NCI-H2081 treated with DMSO at 0.1 percent for 48 hours (cell line): ENCODE measurements at places on chromosomes 2 and 18.
A peak's percentile ranks its signal among the peaks of the same experiment; 100 is the strongest.

DNA sequence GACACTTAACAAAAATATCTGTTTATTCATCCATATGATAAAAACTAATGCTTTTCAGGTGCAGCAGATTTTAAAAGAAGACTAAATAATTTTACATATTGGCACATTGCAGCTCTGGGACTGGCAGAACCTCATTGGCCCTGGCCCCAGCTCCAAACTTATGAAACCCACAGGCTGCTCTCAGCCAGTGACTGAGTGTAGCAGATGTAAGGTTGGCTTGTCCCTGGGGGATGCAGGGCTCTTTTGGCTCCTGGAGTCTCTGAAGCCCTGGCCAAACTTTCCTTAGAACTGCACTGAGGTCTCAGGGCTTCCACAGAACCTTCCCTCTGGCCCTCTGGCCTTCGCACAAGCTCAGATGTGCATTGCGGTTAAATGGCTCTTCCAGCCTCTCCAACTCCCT lies 725.0 kb upstream of the SOX11 start:
- no peak for DNase-seq

DNA sequence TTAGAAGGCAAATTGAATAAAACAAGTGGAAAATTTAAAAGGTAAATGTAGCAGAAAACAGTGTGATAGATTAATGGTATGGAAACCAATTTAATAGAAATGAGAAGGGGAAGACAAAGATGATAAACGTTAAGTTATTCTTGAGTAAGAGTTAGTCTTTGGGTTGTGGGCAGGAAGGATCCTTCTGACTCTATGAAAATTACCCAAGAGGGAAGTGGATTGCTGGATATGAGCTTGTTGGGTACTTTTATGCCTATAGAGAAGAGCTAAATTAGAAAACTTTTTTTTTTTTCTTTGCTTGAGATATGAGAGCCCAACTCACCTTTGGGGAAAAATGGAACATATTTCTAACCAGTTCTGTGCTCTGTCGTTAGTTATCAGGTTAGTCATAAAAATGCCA lies 144.0 kb downstream of the LDLRAD4 start:
- no peak for DNase-seq

DNA sequence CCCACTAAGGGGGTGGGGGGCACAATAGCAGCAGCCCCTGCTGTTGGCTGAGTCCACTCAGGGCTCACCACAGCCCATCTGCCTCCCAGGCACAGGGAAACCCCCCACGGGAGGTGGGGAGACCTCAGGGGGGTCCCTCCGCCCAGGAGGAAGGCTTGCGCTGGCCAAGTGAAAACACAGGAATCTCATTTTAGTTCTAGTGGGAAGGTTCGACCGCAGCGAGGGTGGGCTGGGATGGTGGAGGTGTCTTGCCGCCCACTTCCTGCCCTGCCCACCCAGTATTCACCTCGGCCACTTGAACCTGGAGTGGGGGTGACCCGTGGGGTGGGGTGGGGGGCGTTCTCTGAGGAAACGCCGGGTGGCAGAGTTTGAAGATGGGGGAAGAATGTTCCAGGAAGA lies 6.9 kb upstream of the BOK start:
- DNase-seq = no peak

DNA sequence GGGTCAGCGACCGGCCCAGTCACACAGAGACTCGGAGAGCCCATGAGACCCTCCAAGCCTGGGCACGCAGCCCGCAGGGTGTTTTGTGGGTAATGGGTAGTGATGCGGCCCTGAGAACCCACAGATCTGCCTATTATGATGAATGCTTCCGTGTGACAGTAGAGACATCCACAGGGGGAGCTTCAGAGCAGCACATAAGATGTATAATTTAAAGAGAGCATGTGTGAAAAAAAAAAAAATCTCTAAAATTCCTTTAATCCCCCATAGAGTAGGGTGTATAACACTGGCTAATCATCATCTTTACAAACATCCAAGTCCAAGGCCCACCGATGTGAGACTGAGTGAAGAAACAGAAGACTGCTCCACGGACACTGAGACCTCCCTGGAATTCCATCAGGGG lies 34.6 kb downstream of the BIN1 start:
- no peak for DNase-seq

- DNase-seq = no peak
Measured at GRCh38 chr2:205590759-205591158, 91.5 kb upstream of the NRP2 start.

- DNase-seq = no peak
Measured at GRCh38 chr18:44853430-44853829, 172.7 kb downstream of the SETBP1 start.

DNA sequence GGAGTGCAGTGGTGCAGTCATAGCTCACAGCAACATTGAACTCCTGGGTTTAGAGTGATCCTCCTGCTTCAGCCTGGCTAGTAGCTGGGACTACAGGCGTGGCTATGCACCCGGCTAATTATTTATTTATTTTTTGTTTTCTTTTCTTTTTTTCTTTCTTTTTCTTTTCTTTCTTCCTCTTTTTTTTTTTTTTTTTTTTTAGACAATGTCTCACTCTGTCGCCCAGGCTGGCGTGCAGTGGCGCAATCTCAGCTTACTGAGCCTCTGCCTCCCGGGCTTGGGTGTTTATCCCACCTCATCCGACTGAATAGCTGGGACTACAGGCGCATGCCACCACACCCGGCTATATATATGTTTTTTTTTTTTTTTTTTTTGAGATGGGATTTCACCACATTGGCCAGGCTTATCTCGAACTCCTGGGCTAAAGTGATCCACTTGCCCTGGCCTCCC lies 1.4 kb upstream of the ANXA4 start:
- no peak for DNase-seq

- DNase-seq = no peak
Measured at GRCh38 chr18:59690996-59691395, 6.2 kb downstream of the CCBE1 start.

DNA sequence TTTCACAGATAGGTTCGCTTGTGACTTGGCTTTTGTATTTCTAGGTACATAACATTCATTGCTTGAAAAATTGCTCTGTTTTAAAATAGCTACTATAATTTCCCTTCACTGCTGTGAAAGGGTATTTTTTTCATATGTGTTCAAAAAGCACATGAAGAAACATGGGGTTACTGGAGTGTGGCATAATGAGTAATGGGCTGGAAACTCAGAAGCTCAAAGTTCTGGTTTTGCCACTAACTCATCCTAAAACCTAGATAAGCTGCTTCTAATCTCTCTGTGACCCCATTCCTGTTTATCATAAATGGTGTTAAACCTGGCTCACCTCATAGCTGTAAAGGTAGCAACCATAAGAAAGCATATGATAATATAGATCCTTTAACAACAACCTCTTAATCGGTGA lies 319.3 kb downstream of the PTPRM start:
- no peak for DNase-seq

DNA sequence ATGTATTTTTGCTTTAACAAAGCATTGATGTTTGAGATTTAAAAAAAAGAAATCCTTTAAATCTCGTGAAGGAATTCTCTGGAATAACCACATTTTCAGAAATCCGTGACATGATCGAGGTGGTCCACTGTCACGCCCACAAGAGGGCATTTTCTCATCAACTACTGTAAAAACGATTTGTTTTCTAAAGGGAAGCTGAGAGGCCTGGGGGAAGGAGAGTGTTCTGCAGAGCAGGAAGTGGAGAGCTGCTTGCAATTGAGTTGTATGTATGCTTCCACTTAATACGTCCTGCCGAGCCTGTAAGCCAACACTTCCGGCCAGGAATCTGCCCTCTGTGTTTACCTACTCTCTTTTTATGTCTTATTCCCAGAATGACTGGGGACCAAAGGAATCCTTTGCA lies 19.4 kb downstream of the KLHL29 start:
- peak; percentile 62 for DNase-seq

- DNase-seq = no peak
Measured at GRCh38 chr2:96873651-96874096, 3.8 kb upstream of the SEMA4C start.

- no peak for DNase-seq
Measured at GRCh38 chr18:23452347-23452727, 750 bp upstream of the RIOK3 start.

DNA sequence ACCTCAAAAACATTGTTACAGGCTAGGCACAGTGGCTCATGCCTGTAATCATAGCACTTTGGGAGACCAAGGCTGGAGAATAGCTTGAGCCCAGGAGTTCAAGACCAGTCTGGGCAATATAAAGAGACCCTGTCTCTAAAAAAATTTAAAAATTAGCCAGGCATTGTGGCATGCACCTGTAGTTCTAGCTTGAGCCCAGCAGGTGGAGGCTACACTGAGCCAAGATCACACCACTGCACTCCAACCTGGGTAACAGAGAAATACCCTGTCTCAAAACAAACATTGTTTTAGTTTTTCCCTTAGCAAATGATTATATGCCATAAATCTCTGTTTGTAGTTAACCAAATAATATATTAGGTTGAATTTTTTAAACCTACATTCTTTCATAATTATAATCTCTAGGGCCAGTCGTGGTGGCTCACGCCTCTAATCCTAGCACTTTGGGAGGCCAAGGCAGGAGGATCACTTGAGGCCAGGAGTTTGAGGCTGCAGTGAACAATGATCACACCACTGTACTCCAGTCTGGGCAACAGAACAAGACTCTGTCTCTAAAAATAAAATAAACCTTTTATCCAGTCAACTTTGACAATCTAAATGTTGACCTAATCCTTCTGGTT lies 13.3 kb upstream of the CYP20A1 start:
- no peak for DNase-seq

- DNase-seq = no peak
Measured at GRCh38 chr2:226077031-226077430, 677.5 kb downstream of the NYAP2 start.

GRCh38 chr2:149446748-149447147 lies 116.4 kb downstream of the LYPD6 start:
- no peak for DNase-seq

DNA sequence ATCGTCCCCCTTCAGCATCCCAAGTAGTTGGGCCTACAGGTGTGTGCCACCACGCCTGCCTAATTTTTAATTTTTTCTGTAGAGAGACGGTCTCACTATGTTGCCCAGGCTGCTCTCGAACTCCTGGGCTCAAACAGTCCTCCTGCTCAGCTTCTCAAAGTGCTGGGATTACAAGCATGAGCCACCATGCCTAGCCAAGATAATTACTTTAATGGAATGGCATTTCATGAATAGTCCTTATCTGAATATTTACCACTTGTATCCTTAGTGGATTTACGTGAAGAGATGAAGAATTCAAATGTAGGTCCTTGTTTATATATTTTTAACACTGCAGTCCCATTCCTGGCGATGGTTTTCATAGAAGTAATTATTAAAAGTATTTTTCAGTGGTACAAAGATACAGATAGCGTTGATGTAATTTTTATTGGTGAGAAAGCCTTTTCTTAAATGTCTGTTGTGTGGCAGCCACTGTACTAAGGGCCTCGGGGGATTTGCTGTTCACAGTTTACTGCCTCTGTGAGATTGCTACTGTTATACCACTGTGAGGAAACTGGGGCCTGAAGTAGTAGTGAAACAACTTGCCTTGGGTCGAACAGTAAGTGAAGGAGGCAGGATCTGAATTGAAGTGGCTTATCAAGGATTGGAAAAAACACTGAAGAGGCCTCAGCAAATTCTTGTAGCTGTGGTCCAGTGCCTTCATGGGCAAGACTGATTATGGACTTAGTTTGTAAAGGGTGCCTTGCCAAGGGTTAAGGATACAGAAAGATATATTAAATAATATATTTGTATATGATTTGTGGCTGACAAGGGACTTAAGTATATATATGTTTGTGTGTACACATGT lies 151.2 kb downstream of the PRPF40A start:
- no peak for DNase-seq

DNA sequence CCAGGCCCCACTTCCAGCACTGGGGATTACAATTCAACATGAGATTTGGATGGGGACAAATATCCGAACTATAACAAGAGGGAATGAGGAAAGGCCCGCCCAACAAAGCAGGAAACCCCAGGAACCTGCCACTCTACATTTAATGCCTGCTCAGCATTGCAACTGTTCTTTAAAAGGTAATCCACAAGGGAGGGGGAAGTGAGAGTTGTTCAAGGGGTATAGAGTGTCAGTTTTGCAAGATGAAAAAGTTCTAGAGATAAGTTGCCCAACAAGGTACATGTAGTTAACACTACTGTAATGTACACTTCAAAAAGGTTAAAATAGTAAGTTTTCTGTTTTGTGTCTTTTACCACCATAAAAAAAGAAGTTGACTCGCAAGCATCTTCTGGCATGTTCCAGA lies 137.6 kb downstream of the MBD2 start:
- no peak for DNase-seq

DNA sequence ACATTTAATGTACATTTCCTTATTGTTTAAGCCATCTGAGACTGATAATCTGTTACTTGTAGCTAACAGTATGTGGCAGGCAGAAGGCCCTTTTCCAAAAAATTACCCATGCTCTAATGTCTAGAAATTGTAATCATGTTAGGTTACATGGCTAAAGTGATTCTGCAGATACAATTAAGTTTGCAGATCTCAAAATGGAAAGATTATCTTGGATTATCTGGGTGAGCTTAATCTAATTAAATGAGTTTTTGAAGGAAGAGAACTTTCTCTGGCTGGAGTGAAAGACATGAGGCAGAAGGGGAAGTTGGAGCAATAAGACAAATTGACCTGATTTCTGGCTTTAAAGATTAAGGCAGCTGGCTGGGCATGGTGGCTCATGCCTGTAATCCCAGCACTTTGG lies 76.3 kb downstream of the MBD2 start:
- DNase-seq = no peak

DNA sequence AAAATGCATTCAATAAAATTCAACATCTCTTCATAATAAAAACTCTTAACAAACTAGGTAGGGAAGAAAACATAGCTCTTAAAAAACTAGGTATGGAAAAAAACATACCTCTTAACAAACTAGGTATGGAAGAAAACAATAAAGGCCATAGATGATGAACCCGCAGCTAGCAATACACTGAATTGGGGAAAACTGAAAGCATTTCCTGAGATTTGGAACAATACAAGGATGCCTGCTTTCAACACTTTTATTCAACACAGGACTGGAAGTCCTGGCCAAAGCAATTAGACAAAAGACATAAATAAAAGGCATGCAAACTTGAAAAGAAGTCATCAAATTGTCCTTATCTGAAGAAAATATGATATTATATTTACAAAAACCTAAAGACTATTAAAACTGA lies 67.8 kb downstream of the NCKAP1 start:
- DNase-seq = no peak

GRCh38 chr2:62302631-62303435 lies 106.9 kb downstream of the B3GNT2 start:
- DNase-seq = no peak

DNA sequence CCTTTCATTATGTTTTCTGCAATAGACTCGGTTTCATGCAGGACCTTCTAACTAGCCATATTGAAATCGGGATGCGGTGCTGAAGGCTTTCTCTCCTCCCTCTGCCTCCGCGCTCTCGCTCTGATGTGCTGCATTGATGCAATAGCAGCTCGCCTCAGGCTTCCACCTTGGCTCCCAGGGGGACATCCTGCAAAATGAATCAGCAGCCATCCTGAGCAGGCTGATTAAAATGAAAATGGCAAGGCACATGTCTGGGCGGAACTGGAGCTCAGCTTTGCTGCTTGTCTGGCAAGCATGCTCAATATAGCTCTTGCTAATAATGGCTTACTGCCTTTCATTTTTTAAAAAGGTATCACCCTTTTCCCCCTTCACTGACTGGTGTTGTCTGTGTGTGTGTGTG lies 806 bp upstream of the MYT1L start:
- peak; percentile 88 for DNase-seq
